Nucleus accumbens (tissue), 56 donors: ENCODE measurements at places on chromosomes 2 and 18.

DNA sequence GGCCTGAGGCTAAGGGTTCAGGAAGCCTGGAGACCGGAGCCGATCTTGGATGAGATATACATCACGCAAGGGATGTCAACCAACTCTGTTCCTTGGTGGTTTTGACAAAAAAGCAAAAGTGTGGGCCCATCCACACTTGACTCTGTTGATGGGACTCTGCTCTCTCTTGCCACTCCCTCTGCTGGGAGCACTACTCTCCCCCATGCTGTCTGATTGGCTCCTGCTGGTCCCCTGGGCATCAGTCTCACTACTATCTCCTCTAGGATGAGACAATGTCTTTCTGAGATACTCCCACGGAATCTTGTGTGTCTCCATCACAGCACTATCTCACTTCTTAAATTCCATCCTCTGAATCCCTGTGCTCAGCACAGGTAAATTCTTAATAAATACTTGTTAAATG is 56.8 kb upstream of the DNMT3A start:
- no peak for DNase-seq

- no peak for DNase-seq
These were observed 29.2 kb downstream of the MTHFD2 start for GRCh38 chr2:74227646-74228045.

DNA sequence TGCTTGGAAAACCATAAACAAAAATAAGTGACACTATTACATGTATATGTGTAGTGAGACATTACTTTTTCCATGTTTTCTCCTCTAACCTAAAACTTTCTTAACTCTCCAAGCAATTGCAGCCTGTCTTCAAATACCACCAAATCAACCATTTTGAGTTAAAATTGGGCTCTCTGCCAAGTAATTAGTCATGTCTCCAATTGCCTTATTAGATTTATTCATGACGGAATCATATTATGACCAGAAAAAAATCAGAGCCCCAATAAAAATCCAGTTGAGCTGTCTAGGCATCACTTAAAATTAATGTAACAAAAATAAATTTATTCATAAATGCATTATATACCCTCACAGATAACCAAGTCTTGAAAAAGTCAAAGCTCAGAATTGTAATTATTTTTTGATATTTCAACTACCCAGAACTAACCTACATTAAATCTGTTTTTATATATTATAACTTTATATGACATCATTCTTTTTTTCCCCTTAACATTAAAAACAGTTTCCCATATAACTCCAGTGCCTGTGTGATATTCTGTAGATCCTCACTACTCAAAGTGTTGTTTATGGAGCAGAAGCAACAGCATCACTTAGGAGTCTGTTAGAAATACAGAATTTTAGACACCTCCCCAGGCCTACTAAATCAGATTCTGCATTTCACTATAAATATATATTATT is 157.0 kb downstream of the ERBB4 start:
- no peak for DNase-seq

DNA sequence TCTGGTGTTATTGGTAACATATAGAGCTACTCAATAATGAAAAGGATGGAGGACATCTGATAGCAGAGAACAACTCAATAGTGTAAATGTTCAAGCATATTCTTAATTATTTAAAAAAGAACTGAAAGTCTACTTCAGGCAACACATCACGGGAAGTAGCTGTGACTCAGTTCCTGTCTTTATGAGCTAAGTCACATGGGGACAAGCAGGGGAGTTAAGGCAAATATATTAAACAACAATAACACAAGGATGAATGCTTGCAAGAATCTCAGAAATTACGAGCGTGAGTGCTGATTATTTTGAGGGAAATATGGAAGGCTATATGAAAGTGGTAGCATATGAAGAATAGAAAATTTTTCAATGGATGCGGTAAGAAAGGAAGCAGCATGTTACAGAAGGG is 4.0 kb upstream of the HNMT start:
- DNase-seq, result no peak

DNA sequence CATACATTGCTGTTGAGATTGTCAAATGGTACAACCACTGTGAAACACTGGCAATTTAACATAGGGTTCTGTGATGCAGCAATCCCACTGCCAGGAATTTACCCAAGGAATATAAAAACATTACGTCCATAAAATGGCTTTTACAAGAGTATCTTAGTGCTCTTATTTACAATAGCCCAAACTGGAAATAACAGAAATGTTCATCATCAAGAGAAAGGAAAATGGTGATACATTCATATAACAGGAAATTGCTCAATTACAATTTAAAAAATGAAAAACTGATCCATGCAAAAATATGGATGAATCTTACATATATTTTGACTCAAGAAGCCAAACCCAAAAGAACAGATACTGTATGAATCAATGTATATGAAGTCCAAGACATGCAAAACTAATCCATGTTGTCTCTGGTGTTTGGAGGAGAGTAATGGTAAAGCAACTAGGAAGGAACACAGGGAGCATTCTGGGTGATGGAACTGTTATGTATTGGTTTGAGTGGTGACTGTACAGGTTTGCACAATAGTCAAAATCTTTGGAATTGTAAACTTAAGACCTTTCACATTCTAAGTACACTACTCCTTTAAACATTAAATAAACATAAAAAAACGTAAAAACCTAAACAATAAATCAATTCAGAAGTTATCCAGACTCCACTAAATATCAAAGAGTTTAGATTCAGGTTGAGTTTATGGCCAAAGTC is 104.8 kb upstream of the WDR75 start:
- DNase-seq, result no peak

DNA sequence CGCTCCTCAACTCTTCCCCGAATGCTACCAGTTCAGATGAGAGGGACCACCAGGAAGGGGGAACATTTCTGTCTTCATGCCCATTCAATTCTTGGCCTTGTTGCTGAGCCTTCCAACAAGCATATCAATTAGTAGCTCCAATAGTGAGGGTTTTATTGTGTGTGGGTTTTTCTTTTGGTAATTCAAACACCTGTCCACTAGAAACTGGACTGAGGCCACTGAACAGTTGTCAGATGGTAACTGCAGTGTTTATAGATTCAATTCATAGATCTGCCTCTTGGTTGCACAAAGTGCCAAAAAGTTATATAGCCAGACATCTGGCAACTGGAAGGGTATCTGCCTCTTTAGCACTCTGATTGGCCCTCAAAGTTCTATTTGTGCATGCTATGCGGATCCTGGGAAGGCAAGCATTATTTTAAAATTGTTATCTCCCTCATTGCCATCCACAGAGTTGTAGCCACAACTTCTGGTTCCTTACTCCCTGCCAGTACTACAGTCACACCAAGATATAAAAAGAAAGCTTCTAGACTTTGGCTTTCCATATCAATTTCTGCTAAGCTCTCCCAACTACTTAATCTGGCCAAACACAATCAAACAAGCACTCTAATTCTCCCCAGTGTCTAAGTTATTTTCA is 83.3 kb upstream of the ZNF521 start:
- no peak for DNase-seq

DNA sequence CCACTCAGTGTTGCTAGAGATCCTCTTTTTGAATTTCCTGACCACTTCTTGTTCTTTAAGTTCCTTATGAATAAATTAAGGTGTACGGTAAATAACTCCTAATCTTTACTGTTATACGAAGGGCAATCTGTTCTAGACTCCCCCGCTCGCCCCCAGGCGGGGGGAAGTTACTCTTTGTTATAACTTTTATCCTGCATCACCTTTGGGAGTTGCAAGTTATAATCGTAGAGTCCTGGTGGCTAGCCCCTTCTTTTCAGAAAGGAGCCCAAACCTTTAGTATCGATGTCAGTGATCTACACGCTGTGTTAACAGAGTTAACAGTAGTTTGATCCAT is 652 bp downstream of the GCA start:
- DNase-seq, result no peak

GRCh38 chr18:49681387-49681786 is 119.5 kb downstream of the LIPG start:
- no peak for DNase-seq

DNA sequence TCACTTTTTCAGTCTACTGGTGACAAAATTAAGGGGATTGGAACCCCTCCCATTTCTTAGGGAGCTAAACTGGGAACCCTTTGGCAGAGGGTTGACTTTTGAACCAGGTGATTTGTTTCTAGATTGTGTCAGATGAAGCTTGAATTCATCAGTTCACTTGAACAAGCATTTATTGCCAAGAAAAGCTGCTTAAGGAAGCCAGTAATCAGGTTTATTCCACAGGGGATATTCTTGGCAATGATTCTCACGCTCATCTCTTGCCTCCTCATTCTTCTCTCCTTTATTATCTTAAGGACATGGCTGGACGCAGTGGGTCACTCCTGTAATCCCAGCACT is 101.0 kb downstream of the ALPK2 start:
- DNase-seq, result no peak

DNA sequence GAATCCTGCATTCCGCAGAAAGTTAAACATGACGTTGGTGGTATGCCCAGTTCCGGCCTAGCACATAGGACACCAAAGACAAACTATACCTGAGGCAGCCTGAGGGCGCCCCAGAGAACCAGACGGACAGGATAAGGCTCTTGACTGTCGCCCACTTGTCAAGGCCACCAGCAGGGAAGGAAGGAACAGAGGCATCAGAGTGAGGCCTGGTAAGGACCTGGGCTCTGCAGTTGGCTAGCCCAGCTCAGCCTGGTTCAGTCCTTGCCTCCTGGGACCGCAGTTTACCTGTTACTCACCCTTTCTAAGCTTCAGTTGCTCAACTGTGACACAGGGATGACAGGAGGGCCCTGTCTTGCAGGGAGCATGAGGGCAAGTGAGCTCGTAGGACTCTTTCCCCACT is 82.1 kb downstream of the ACTR2 start:
- DNase-seq, result no peak

DNA sequence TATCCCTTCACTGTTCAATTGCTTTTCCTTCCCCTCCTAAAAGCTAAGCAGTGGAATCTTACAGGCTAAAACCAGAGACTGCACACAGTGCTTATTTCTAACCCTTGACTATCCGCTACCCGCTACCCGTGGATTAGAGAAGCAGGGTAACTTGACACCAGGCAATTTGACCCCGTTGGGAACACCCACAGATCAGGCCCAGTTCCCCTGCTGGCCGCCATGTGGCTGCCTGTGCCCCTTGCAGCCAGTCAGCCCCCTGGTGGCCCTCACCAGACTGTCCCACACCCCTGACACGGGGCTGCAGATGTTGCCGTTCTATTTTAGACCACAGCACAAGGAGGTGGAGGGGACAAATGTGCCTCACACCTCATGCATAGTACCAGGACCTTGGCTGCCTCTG is 74.8 kb downstream of the TXNL1 start:
- DNase-seq, result no peak

- DNase-seq, result no peak
These were observed 33.6 kb downstream of the CAB39 start for GRCh38 chr2:230746213-230746612.

GRCh38 chr18:51957001-51957400 is 383.0 kb upstream of the DCC start:
- no peak for DNase-seq

DNA sequence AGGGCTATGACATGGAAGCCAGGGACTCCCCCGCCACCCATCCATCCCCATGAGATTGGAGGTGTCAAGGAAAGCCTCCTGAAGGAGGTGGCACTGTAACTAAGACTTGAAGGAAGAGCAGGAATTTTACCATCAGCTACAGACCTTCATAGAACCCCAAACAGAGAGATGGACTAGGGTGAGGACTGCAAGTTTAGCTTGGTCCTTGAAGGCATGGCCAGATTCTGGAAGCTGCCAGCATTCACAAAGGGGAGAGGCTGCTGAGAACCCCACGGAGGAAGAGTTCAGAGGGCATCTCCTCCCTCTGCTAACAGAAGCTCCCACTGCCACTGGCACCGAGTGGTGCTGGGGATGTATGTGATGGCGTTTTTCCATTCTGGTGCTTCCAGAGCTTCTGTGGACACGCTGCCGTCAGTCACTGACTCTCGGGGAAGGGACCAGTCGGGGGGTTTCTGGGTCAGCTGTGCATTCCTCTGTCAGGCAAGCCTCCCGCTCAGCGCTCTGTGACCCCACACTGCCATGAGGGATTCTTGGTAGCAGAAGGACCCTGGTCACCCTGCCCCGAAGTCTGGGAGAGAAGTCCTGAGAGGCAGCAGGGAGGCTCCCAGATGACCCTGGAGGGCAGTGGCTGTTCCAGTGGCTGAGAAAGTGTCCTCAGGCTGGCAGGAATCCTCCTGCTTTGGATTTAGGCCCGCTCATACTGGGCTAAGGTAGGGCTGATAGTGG is 18.1 kb downstream of the TMEM185B start:
- DNase-seq, result no peak

GRCh38 chr18:51731070-51731469 is 533.6 kb upstream of the MEX3C start:
- no peak for DNase-seq

GRCh38 chr2:238242731-238243495 is 3.1 kb upstream of the HES6 start:
- no peak for DNase-seq

DNA sequence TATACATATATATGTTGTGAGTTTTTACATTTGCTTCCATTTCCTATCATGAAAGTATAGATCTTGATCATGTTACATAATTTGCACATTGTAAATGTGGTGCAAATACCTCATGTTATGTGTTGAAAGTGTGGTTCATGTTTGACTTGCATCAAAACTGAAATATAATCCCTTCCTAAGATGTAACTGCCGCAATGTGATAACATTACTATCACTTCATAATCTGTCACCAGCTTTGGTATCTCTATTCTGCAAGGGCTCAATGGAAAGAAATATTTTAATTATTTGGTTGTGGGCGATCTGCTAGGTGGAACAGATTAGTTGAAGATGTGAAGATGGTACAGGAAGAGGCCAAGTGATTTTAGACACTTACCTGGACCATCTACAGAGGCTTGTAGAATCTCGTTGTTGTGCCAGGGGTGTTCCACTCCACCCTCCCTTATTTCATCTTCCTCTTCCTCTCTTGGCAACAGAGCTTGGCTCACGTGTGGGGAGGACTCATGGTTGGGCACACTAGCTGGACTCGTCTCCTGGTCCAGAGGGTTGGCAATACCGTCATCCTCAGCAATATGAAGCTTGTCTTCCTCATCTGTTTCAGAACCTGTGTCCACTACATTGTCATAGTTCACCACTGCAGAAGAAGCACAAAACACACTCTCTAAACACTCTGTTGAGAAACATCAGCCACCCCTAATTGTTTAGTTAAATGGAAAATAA is 90.4 kb downstream of the ZEB2 start:
- no peak for DNase-seq

DNA sequence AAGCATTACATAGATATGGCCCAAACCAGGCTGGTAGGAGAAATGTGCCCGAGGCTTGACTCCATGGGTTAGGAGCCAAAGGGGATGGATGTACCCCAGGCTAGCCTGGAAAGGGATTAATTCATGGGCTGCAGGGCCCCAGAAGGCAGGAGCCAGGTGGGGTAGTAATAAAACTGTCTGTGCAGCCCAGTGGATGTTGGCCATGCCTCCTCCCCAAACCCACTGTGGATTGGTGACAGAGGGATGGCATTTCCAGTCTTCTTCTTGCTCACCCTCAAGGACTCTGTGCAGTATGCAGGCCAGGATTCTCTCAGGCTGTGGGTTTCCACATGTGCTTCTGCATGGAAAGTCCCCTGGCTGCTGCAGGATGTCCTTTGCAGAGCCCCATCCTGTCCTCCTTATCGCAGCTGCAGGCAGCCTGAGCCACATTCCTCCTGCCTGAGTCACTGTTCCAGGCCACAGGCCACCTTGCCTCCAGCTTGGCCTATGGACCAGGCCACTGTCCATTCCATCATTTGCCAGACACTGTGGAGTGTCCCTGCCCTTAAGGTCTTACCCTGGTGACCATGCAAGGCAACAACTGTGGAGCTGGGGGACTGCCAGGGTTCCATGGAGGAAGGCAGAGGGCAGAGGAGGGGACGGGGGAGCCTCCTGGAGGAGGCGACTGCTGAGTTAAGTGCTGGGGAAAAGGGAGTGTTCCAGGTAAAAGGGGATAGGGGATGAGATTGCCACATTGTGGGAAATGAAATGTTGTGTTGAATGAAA is 38.9 kb downstream of the INO80C start:
- DNase-seq, result no peak

- no peak for DNase-seq
These were observed 3.7 kb downstream of the MALT1 start for GRCh38 chr18:58674863-58675472.
